ENCODE measurements at places on chromosomes 3 and 15.

DNA sequence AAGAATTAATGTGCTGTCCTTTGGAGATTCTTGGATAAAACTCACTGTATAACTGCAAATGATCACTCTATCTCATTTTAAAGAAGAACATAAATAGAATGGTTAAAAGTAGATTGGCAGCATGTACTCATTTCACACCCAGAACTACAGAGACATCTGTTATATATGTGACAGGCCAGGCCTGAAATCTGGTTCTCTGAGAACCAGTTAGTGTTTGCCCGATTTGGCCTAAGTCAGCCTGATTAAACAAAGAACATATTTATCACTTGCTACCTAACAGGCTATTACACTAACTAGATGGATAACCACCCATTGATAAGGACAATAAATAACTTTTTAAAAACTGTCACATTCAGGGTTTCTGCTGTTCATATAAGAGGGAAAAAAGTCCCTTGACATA, 460.1 kb downstream of the CNTN4 start:
- no peak for DNase-seq

DNA sequence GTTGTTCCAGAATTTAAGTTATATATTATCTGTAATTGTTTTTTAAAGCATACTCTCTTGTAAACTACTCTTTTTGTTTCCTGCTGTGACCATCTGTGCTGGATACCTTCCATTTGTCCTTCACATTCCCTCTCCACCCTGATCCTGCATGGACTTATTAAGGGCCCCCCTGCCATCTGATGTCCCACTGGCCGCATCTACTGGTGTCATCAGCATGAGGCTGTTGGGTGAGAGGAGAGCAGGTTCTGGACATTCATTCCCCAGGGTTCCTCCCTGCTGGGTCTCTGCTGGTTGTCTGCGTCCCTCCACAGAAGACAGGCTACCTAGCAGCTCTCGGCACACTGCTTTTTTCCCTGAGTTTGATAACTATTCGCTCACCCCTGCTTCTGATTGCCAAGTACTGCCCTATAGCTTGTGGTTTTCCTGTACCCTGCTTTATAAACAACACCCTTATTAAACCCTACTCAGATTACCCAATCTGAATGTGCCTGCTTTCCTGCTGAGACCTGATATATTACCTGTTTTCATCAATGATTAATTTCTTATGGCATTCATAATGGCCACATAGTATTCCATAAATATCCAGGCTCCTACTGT, 7.7 kb downstream of the CMTM8 start:
- DNase-seq, result no peak

DNA sequence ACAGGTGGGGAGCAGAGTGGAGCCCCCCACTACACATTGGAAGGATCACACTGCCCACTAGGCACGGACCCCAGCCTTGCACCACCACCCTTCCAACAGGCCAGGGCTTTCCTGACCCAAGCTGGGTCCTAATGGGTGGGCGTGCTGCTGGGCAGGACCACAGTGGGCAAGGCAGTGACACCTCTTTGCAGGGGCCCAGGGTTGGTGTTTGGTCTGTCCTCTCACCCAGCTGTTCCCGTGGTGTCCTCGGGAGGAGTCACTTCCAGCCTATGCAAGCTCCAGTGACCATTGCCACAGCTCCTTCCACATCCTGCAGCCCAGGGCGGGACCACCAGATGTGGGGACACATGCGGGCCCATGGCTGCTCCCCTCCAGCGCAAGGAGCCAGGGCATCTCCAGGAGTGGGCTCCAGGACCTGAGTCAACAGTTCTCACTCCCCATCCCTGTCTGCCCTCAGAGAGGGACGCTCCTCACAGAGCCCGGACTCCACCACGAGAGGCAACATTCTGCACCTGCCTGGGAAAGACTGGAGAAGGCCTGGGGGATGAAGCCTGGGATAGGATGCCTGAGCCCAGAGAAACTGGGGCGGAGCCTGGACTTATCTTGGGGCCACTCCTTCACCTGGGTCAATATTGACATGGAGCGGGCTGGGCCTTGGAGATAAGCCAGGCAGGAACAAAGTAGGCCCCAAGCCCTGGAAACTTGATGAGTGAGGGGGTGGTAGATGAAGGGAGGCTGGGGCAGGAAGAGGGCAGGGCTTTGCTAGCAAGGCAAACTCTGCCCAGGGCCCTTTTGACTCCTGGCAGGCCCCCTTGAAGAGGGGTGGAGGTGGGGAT, 3.9 kb upstream of the VILL start:
- DNase-seq, result no peak

DNA sequence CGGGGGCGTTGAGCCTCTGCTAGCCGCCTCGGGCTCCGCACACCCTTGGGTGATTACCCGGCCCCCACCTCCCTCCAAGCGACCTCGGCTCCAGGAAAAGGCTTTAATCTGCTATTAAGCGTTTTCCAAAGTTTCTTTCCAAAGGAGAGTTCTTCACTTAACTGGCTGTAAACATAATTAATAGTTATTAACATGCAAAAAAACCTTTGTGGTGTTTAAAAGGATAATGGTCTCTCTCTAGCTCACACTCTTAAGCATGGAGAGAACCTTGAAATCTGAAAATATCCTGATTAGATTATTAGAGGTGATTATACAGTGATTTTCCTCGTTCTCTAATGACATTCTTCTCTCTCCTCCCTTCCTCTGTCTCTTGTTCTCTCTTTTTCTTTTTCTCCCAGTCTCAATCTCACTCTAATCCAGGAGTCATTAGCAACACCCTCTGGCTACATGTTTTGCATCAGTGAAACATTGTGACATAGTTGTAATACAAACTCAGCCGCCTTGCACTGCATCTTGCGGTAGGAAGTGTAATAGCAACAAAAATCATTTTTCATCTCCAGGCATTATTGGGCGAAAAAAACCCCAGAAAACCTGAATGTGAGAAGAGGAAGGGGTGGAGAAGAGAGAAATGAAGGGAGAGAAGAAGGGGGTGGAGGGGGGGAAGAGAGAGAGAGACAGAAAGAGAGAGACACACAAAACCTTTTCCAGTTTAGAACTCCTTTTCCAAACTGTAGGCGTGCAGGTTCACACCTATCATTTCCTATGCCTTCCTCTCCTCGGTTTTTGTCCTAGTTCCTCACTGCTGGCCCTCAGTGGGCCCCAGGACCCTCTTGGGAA, 24.4 kb downstream of the NR2F2 start:
- no peak for DNase-seq

DNA sequence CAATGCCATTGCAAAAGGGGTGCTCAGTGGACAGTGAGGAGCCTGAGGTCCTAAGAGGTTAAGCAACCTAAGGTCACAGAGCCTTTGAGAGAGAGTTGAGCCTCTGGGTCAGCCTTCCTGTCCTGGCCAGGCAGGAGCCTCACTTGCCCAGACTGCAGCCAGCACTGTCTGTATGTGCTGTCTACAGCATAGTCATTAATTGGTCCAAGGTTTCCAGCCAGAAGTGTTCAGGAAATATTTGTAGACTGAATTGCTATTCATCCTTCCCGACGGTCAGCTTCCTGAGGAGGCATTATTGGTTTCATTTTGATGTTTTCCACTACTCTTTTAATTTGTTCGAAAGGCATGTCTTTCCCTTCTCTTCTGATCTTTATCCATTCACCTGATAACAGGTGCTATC, 8.1 kb downstream of the SEC13 start:
- DNase-seq, result no peak

DNA sequence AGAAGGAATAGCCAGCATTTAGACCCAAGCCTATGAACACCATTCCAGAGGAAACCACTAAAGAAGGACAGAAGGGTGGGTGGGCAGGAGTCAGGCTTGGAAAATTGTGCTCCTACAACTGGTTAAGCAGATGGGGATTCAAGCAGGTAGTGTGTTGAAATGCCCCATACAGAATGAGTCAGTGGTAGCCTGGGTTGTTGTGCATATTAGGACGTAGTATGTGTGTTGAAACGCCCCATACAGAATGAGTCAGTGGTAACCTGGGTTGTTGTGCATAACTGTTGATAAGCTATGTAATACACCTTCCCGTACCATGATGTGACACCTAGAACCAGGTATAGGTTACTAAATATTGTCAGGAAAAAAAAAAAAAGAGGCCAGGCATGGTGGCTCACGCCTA, 34.0 kb downstream of the MINDY4B start:
- no peak for DNase-seq

- DNase-seq, result no peak
These were observed 98.2 kb upstream of the TBC1D5 start for GRCh38 chr3:17840651-17841050.

DNA sequence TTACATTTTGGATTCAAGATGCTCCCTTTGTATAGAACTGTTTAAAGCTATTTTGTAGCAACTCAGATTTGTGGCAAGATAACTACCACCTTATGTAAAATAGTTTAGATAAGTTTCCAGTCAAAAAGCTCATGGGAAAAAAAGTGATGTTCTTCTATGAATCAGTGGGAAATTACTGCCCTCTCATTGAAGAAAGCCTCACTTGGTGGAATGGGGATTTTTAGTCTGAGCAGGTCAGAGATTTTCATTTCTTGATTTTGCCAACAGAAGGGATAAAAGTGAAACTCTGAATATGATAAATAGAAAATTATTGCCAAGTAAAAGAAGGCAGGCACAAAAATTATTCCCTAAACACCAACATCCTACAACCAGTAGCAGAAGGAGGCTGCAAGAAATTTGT, 25.8 kb upstream of the CSTA start:
- no peak for DNase-seq

DNA sequence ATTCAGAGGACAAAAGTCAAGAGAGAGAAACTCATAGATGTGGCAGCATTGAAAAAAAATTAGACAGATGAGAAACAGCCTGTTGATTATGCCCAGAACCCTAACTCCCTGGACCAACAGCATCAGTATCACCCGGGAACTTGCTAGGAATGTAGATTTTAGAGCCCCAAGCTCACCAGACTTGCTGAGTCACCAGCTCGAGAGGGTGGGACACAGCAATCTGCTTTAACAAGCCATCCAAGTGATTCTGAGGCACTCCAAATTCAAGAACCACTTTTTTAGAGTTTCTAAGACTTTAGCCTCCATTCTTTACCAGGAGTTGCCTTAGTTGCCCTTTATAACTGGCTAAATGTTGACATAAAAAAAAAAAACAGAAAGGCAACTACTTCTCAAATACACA, 70.9 kb downstream of the CGGBP1 start:
- no peak for DNase-seq

GRCh38 chr15:90219421-90220141, 14.2 kb downstream of the CIB1 start:
- DNase-seq, result no peak

DNA sequence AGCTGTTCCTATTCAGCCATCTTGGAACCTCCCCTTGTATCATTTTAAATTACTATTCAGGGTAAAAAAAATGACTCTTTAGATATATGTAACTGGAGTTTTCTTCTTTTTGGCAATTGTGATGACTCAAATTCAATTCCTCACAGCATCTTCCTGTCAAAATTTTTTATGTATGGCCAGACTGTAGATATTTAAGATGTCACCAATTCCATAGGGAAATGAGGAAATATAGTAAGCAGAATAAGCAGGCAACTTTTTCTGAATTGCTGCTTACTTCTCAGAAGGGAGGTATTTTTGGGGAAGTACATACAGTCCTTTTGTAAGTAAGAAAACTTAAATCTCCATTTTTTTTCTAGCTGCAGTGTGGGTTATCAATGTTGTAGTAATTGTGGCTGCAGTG, 28.8 kb downstream of the EAF2 start:
- no peak for DNase-seq

- no peak for DNase-seq
These were observed 449.4 kb upstream of the PROK2 start for GRCh38 chr3:72234391-72234790.

GRCh38 chr3:41348401-41348800, 149.1 kb downstream of the CTNNB1 start:
- DNase-seq, result no peak

- peak; percentile 51 for DNase-seq
These were observed 1.6 kb downstream of the FAM174B start for GRCh38 chr15:92653836-92654539.

- DNase-seq, result no peak
These were observed 129.2 kb upstream of the SUCLG2 start for GRCh38 chr3:67783281-67784250.

DNA sequence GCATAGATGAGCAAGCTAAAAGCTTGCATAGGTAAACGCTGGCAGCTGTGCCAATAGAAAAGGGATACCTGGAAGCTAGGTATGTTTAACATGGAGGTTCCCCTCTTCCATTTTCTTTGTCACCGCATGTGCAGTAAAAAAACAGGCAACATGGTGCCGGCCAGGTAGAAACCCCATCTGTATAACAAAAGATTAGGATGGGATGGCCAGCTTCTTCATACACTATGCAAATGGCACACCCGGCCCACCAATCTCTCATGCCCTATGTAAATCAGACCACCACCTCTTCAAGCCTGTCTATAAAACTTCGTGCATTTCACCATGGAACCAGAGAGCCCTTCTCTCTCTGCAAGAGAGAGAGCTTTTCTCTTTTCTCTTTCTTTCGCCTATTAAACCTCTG, 224.3 kb upstream of the P2RY1 start:
- DNase-seq, result no peak

- DNase-seq, result no peak
These were observed 424.1 kb downstream of the RSL24D1 start for GRCh38 chr15:54772663-54773062.

- no peak for DNase-seq
These were observed 40.1 kb downstream of the GAP43 start for GRCh38 chr3:115663414-115663813.

DNA sequence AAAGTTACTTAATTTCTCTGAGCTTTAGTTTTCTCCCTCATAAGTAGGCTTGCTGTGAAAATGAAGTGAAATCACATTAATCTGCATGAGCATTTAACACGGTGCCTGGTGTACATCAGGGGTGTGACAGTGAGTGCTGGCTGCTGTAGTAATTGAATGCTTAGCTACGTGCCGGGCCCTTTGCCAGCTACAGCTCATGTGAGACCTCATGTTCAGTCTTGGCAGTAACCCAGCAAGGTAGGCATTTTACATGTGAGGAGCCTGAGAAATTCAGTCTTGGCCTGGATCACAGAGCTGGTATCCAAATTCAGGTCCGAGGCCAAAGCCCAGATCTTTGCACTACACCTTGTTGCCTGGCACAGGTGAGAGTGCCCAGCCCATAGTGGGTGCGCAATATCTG, 9.1 kb downstream of the GHRL start:
- no peak for DNase-seq

GRCh38 chr3:30259730-30260129, 346.7 kb upstream of the TGFBR2 start:
- DNase-seq, result no peak

GRCh38 chr3:196008387-196008786, 73.5 kb downstream of the TFRC start:
- no peak for DNase-seq

- no peak for DNase-seq
These were observed 5.5 kb downstream of the TATDN2 start for GRCh38 chr3:10253731-10254130.

- no peak for DNase-seq
These were observed 2.9 kb downstream of the TLR9 start for GRCh38 chr3:52222319-52223221.
